Myocyte (in vitro differentiated cells): ENCODE measurements at places on chromosomes 11 and 22.

DNA sequence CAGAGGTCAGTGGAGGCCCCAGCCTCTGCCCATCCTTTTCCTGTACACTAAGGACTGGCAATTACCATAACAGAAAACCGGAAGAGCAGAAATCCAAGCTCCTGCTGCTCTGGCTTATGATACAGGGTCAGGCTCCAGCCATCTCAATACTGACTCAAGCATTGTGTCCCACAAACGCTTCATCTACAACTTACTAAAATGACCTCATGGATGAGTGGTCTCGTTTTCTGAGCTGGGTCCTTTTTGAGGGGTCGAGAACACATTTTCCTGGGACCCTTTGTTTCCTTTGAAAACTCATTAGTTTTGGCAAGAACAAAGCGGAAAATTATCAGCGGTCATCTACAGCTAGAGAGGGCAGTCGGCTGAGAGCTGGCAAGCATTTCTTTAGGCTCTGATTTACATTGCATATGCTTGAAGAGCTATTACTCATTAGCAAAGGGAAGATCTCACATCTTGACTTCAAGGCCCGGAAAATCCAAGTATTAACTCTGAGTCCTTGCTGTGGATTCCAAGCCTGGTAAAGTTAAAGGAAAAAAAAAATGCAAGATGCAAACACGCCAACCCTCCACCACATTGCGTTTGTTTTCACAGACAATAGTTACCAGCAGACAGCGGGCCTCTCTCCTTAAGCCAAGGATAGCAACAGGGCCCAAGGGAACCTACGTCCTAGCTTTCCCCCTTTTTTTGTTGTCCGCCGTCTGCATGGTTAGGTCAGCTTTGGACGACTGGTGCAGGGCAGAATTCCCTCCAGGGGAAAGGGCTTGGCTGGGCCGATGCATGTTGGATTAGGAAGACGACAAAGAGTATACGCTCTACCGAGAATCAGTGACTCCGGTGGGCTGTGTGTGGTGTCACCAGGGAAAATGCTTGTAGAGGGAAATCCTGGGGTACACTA, 1.8 kb downstream of the TESMIN start:
- DNase-seq, result no peak

GRCh38 chr22:26952004-26952403, 294.6 kb downstream of the MIAT start:
- no peak for DNase-seq

DNA sequence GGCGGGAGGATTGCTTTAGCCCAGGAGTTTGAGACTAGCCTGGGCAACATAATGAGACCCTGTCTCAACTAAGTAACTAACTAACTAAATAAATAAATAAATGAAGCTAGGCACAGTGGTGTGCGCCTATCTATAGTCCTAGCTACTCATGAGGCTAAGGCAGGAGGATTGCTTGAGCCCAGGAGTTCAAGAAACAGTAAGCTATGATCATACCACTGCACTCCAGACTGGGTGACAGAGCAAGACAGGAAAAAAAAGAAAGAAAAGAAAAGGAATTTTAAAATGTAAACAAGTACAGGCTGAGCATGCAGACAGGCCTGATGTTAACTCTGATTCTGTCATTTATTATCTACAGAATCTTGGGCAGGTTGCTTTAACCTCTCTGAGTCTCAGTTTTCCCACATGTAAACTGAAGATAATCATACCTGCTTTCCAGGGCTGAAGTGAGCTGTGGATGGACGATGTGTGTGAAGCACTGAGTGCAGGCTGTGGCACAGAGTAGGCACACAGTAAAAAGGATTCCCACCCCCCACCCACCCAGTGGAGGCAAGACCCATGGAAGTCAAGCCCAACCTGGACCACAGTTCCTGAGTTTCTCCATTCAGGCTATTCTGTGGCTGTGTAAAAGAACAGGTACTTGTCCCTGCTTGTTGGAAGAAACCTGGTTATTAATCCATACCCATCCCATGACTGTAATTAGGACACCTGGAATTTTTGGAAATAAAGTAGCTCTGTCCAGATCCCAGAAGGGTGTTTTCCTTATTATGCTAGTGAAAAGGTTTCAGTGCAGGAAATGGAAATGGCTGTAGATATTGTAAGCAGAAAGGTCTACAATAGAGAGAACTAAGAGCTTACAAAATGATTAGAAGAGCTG, 18.7 kb upstream of the SCUBE2 start:
- DNase-seq, result no peak

DNA sequence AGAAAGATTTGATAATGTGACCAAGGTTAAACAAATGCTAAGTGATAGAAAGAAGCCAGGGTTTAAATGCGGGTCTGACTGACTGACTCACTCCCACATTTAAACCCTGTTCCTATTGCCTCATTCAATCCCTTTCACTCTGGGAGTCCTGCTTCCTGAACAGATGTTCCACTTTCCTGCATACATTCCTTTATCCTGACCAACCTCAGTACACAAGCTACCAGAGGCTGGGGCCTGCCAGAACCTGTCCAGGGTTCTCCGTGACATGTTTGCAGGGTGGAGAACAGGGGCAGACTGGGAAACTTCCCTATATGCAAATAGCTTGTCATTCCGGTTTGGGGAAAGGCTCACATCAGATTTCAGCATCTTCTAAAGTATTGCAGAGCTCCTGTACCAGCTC, 3.0 kb upstream of the ANKK1 start:
- peak; percentile 83 for DNase-seq

DNA sequence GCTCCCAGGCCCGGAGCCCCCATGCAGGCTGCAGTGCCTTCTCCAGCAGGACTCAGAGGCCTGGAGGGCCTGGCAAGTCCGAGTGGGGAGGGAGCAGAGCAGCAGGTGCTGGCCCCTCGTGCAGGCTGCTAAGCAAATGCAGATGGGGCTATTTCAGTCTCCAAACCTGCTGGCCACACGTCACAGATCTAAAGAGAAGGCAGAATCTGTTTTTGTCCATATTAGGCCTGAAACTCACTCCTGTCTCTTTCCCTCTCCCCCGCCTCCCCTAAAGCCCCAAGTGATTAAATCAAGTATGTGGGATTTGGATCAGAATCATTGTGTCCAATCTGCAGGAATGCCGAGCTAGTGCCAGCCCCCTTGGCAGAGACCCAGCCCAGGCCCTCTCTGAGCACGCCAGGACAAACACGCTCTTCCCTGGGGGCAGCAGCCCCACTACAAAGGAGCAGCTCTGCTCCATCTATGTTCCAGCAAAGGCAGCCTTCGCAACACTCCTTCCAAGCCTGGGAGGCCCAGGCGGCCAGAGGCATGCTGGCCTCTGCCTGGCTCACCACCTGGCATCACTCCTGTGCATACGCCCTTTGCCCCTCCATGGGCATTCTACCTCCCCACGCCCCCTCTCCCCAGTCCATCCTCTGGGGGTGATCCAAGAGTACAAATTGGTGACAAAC, 26.5 kb downstream of the RPL27A start:
- DNase-seq, result peak; percentile 93
